ENCODE measurements at places on chromosomes 1 and 21. TPM values are rescaled to one million over a fixed set of nuclear protein-coding genes. Genes with fewer than 3 reads are reported as not detected.
A peak's percentile ranks its signal among the peaks of the same experiment; 100 is the strongest.

Gene MSH4
- not detected for total RNA-seq

Gene PRMT6
- total RNA-seq = 20.9 TPM

Gene FMO4
- 2.8 TPM for total RNA-seq

Gene CSF3R
- not detected for total RNA-seq

Gene DRAM2
- 31.9 TPM for total RNA-seq

Gene FMO1
- not detected for total RNA-seq

Gene SLC35D1
- total RNA-seq = 41.3 TPM

Gene OR10K2
- not detected for total RNA-seq

Gene THEM5
- total RNA-seq = not detected

GRCh38 chr1:187638733-187639434, 810.1 kb downstream of the PLA2G4A start:
- DNase-seq = no peak

- DNase-seq = no peak
Observed at GRCh38 chr21:43961382-43961909, 50.7 kb upstream of the TRAPPC10 start.

- DNase-seq = no peak
Observed at GRCh38 chr1:162383091-162383490, 1.6 kb downstream of the C1orf226 start.

- DNase-seq = no peak
Observed at GRCh38 chr1:209956116-209956515, 18.1 kb downstream of the SYT14 start.

GRCh38 chr1:4053774-4054173, 153.7 kb upstream of the C1orf174 start:
- DNase-seq = no peak

- DNase-seq = no peak
Observed at GRCh38 chr1:1937061-1937460, 18.0 kb upstream of the TMEM52 start.

- peak; percentile 29 for DNase-seq
Observed at GRCh38 chr1:53336146-53336545, 8.3 kb upstream of the LRP8 start.

GRCh38 chr1:221031458-221032203, 152.4 kb downstream of the HLX start:
- peak; percentile 31 for DNase-seq

DNA sequence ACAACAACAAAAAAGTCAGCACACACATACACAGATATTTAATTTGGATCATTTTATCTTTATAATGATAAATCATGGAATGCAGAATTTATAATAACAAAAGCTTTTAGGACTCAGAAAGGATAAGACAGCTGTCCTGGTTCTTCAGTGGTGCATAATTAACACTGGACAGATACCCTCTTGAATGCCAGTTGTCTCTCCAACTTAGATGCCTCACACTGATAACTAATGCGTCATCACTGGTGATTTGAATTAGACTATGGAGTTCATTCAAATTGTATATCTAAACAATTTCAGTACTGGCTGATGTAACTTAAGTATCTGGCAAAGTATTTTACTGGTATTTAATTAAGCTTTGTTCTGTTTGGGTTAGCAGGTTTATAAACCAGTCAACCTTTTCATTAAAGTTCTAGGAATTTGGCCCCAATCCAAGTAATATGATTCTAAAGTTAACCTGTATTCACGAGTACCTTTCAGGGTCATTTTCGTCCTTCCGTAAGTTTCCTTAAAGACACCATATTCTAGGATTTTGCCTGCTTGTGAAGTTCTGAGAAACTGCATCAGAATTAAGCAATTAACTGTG, 1199.5 kb upstream of the TMPRSS15 start:
- DNase-seq = no peak

- no peak for DNase-seq
Observed at GRCh38 chr1:236888126-236888525, 93.0 kb downstream of the MTR start.

- DNase-seq = no peak
Observed at GRCh38 chr1:85179522-85179921, 21.3 kb downstream of the SYDE2 start.

DNA sequence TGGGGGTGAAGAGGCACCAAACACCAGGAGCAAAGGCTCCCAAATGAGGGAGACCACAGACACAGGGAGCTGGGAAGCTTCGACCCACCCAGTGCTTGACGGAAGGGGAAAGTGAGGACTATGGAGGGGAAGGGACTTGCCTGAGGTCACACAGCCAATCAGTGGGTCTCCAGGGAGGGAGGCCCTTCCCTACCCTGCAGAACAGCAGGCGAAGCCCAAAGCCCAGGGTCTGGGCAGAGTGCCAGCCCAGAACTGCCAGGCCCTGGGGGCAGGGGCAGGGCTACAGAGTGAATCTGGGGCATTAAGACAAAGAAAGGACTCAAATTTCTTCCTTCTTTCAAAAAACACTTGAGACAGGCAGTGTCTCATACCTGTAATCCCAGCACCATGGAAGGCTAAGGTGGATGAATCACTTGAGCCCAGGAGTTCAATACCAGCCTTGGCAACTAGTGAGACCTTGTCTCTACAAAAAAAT, 45.5 kb upstream of the ECE1 start:
- no peak for DNase-seq

DNA sequence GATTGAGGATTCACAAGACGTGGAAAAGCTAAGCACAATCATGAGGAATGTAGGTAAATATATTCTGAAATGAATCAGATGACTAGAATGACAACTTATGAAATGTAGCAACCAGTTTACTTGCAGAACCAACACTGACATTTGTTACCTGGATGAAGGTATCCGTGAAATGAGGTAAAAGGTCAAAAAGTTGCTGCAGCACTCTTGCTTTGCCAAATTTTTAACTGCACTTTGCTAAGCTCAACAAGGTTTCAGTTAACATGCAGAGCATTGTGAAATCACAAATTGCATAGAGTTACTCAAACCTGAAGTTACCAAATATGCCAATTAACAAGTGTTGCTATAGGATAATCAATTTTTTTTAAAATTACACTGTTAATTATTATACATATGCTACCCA, 1280.1 kb downstream of the KCNT2 start:
- no peak for DNase-seq

GRCh38 chr21:30580132-30580531, 10.1 kb downstream of the KRTAP22-2 start:
- no peak for DNase-seq

DNA sequence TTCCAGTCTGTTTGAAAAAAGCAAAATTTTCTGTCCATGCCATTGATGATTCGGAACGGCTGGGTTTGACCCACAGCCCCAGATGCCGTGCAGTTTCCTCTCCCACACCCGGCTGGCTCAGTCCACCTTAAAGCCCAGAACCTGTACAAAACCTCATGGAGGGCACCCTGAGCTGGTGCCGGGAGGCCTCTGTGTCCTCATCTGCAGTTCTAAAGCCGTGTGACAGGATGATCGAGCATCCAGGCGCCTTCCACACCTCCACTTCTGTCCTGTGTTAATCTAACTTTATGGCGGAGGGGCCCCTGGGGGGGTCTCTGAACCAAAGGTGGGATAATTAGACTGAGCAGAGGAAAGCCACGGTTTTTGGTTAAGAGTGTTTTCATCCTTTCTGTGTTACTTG, 49.6 kb downstream of the SLC37A1 start:
- DNase-seq = no peak
